Neural progenitor cell (in vitro differentiated cells): ENCODE measurements at places on chromosomes 3 and 15. TPM values are rescaled to one million over a fixed set of nuclear protein-coding genes. Genes with fewer than 3 reads are reported as not detected.

Gene BOC
- 35.2 and 57.3 TPM in 2 replicates for total RNA-seq

Gene SKOR1
- total RNA-seq = 0.09 and 0.51 TPM in 2 replicates

DNA sequence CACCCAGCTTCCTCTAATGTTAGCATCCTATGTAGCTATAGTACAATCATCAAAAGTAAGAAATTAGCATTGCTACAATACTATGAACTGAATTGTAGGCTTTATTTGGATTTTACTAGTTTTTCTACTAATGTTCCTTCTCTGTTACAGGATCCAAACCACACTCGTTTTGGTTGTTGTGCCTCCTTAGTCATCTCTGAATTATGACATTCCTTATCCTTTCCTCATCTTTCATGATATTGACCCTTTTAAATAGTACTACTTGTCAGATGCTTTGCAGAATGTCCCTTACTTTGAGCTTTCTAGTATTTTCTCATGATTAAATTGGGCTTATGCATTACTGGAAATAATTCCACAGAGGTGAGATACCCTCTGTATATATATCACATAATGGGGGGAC, 265.4 kb downstream of the VPS13C start:
- no peaks in the 10 kb centered on the region for H3K36me3 ChIP-seq
- no peaks in the 10 kb centered on the region for H3K27me3 ChIP-seq
- DNase-seq = no peak
- H3K27ac ChIP-seq = no peak overlapping the region

GRCh38 chr15:72042054-72042453, 75.9 kb downstream of the MYO9A start:
- no peaks in the 10 kb centered on the region for H3K36me3 ChIP-seq
- no peak for DNase-seq
- no peak overlapping the region for H3K4me3 ChIP-seq
- no peak overlapping the region for H3K27ac ChIP-seq
- H3K27me3 ChIP-seq = no peaks in the 10 kb centered on the region

GRCh38 chr3:44419116-44419922, 58.2 kb downstream of the ZNF445 start:
- H3K27ac ChIP-seq = no peak overlapping the region
- H3K4me3 ChIP-seq = no peak overlapping the region

GRCh38 chr3:119524931-119525662, 26.8 kb downstream of the TIMMDC1 start:
- H3K27me3 ChIP-seq = no peaks in the 10 kb centered on the region
- no peaks in the 10 kb centered on the region for H3K4me1 ChIP-seq
- peaks cover 10% of the 10 kb centered on the region for H3K36me3 ChIP-seq
- H3K27ac ChIP-seq = no peak overlapping the region
- H3K4me3 ChIP-seq = no peak overlapping the region

GRCh38 chr3:46466273-46466672, 1.6 kb upstream of the LTF start:
- H3K27ac ChIP-seq = no peak overlapping the region
- H3K4me3 ChIP-seq = no peak overlapping the region
- H3K4me1 ChIP-seq = no peaks in the 10 kb centered on the region
- no peak for DNase-seq
- peaks cover 4% of the 10 kb centered on the region for H3K27me3 ChIP-seq
- H3K36me3 ChIP-seq = no peaks in the 10 kb centered on the region

GRCh38 chr3:77933926-77934325, 894.0 kb downstream of the ROBO2 start:
- no peak overlapping the region for H3K27ac ChIP-seq
- H3K36me3 ChIP-seq = no peaks in the 10 kb centered on the region
- DNase-seq = no peak
- H3K4me3 ChIP-seq = no peak overlapping the region
- H3K27me3 ChIP-seq = no peaks in the 10 kb centered on the region
- no peaks in the 10 kb centered on the region for H3K4me1 ChIP-seq
